ENCODE measurements at places on chromosomes 4 and X.

DNA sequence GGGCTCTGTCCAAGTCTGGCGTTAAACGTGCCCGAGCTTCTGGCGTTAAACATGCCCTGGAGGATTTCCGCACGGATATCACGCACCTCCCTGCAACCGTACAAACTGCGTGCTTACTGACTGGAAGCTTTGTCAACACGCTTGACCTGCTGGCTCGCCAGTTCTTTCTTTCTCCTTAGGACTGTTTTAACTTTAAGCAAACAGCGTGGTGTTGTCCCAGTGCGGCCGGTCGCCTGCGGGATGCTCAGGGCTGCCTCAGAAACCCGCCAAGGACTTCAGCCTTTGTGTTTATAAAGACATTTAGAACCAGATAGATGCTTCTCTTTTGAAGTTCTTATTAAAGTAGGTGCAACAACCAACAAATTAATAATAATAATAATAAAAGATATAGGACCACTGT lies 946.0 kb downstream of the RAB28 start:
- no peak for DNase-seq

GRCh38 chr4:7768736-7769135 lies 170.9 kb downstream of the AFAP1 start:
- no peak for DNase-seq

DNA sequence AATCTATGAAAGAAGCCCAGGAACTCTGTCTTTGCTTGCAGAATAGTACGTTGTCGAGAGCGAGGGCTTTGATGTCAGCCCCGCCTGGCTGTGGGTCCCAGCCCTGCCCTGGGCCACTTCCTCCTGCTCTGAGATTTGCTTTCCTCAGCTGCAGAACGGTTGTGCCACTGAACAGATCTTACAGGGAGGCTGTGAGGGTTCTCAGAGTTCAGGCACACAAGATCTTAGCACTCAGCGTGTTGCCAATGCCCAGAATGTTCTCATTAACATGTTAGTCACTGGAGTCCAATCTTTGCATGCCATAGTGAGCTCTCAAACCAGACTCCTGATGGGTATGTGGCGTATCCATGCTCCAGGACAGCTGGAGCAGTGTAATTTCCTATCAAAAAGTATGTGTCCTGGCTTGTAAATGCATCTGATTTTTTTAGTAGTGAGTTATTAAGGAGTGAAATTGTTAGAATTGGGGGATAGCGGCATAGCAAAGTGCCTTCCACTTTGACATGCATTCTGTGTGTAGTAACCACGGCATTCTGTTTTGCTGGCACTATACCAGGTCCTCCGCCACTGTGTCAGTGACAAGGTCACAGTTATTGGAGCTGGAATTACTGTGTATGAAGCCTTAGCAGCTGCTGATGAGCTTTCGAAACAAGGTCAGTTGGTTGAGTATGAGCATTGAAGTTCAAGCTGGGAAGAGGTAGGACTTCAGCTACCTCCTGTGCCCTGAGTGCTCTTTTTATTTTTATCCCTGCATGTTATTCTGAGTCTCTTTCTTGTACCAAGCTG lies 31.6 kb downstream of the TKTL1 start:
- DNase-seq, result peak; percentile 26

- DNase-seq, result no peak
Observed at GRCh38 chr4:53552711-53553110, 38.6 kb downstream of the LNX1 start.

- no peak for DNase-seq
Observed at GRCh38 chr4:142307857-142308256, 538.2 kb downstream of the INPP4B start.

- DNase-seq, result no peak
Observed at GRCh38 chrX:97224148-97224547, 340.4 kb downstream of the RPA4 start.

DNA sequence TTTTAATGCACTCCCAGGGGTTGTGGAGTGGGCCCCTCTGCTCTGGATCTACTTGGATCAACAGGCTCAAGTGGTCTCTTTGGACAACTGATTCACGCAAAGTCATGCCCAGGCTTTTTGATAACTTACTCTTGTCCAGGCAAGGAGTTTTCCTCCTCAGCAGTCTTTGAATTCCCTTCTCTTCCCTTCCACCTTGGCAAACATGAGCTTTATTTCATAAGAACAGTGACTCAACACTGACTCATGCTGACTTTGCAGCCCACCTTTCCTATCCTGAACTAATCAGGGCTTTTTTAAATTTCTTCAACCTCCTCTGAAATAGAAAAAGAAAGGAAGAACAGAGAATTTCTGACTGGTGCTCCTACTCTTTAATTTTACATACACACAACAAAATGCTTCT lies 132.1 kb upstream of the LDB2 start:
- DNase-seq, result no peak

- DNase-seq, result no peak
Observed at GRCh38 chrX:133916984-133917722, 68.2 kb downstream of the GPC3 start.

DNA sequence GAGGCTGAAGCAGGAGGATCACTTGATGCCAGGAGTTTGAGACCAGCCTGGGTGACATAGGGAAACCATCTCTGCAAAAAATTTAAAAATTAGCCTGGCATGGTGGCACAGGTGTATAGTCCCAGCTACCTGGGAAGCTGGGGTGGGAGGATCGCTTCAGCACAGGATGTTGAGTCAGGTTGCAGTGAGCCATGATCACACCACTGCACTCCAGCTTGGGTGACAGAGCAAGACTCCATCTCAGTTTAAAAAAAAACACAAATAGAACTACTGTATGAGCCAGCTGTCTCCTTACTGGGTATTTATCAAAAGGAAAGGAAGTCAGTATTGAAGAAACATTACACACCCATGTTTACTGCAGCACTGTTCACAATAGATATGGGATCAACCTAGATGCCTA lies 138.7 kb downstream of the RAP1GDS1 start:
- no peak for DNase-seq

DNA sequence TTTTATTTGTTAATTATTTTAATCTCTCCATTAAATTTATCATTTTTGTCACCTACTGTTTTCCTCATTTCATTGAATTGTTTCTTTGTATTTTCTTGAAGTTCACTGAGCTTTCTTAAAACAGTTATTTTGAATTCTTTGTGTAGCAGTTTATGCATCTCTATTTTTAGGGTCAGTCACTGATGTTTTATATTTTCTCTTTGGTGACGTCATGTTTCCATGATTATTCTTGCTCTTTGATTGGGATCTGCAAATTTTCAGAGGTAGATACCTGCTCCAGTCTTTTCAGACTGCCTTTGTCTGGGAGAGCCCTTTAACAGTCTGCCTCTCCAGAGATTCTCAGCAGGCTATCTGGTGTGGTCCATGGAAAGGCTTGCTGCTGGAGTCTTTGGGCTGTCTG lies 25.6 kb upstream of the TRPC5 start:
- DNase-seq, result no peak

- DNase-seq, result peak; percentile 1
Observed at GRCh38 chrX:1411326-1411725, 19.4 kb upstream of the SLC25A6 start.

DNA sequence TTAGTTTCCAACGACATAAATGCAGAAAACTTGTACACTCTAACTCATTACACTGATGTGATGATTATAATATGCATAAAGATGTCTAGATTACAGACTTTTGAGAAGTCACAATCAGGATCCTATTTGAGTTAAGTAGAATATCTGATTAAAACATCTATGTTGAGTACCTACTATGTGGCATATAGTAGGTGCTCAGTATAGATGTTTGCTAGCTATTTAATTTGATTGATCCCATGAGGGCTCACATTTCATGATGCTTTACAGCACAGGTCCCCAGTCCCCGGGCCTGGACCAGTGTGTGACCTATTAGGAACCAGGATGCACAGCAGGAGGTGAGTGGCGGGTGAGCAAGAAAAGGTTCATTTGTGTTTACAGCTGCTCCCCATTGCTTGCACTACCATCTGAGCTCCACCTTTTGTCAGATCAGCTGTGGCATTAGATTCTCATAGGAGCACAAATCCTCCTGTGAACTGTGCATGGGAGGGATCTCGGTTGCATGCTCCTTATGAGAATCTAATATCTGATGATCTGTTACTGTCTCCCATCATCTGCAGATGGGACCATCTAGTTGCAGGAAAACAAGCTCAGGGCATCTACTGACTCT lies 33.0 kb upstream of the CXCL8 start:
- DNase-seq, result no peak

DNA sequence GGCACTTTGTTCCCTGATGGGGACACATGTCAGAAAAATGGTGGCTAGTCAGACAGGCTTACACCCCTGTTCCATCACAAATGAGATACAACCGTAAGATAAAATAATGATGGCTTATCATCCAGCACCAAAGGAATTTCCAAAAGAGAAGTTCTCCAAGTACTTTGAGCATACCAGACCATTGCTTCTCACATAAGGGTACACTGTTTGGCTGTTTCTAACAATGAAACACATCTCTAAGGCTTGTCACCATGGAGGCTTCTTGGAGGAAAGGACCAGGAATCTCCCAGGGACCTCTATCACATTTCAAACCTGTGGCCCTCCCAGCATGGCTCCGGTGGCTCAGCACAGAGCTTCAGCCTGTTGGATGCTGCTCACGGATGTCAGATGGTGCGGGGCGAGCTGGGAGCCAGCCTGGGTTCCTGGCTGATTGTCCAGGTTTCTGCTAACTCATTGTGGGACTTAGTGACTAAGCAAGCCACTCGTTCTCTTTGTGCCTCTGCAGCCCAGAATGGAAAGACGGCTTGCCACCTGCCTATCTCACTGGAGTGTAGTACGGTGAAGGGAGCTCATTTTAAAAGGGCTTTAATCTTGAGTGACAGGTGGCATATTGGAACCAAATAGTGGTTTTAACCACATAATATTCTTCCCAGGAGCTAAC lies 54.5 kb downstream of the FHDC1 start:
- DNase-seq, result no peak

- no peak for DNase-seq
Observed at GRCh38 chrX:136228839-136229207, 22.4 kb downstream of the MAP7D3 start.

GRCh38 chr4:29304595-29304994 lies 1415.6 kb upstream of the PCDH7 start:
- no peak for DNase-seq

DNA sequence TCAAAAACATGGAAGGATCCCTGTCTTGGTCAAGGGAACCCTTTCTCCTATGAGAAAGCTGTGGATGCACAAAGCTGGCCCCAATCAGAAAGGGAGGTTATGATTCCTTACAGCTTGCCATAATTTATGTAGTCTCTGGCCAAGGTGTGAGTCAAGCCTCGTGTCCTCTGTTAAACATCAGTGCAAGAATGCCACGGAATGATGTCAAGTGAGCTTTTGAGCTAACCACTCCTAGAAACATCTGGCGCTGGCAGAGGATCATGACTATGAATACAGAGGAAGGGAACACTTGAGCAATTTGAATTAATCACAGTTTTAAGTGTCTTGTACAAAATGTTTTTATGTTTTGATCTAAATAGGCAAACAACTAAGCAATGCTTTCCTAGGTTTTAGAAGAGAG lies 51.5 kb upstream of the RAP2C start:
- no peak for DNase-seq

GRCh38 chrX:148501386-148502066 lies 1.1 kb downstream of the AFF2 start:
- DNase-seq, result peak; percentile 8

DNA sequence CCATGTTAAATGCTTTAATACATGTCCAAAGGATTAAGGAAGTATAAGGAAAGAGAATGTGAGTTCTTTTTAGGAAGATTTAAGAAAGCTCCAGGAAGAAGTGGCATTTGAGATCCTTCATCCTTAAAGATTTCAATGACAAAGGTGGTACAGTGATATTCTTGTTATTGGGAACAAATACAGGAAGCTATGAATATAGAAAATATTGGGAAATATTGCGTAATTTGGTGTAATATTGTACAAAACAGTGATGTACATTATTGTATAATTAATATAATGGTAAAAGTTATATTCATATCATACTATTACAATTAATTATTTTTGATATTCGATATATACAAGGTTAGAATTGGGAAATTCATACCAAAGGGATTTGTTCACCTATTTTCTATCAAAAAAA lies 937.9 kb downstream of the CCSER1 start:
- DNase-seq, result no peak

GRCh38 chr4:102759831-102760644 lies 730 bp downstream of the MANBA start:
- DNase-seq, result peak; percentile 32

DNA sequence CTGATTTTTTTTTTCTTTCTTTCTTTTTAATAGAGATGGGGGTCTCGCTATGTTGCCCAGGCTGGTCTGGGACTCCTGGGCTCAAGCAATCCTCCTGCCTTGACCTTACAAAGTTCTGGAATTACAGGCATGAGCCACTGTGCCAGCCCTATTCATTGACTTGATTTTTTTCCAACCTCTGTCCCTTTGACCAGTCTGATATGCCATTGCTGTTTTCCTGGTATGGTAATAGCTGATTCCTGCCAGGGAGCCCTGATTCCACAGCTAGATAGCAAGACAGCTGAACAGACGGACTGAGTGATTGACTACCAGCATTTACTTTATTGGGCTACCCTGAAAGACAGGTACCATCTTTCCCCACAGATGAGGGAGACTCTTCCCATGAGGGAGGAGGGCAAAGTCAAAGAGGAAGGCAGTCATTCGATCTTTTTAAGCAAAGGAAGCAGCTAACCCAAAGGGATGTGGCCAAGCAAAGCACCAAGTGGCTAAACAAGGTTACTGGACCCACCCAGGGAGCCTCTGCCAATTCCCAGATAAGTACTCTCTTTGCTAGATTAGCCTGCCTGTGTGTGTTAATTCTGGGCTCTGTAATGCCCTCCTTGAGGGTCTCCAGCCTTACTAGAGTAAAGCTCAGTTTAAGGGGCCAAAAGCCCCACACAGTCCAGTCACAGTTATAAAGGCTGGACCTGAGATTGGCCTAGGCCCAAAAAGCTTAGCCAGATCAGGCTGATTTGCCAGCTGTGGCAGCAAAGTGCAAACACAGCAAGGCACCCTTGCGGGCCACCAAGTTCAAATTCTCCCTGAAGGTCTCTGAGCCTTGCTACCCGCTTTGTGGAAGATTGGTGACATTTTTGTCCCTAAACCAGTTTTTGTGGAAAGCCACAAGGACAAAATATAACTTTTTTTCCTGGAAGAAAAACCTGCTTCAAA lies 192.4 kb upstream of the GPC4 start:
- DNase-seq, result no peak

GRCh38 chrX:40099055-40099958 lies 1.5 kb upstream of the BCOR start:
- DNase-seq, result peak; percentile 58

GRCh38 chrX:1178580-1179057 lies 33.8 kb downstream of the CRLF2 start:
- DNase-seq, result peak; percentile 17

DNA sequence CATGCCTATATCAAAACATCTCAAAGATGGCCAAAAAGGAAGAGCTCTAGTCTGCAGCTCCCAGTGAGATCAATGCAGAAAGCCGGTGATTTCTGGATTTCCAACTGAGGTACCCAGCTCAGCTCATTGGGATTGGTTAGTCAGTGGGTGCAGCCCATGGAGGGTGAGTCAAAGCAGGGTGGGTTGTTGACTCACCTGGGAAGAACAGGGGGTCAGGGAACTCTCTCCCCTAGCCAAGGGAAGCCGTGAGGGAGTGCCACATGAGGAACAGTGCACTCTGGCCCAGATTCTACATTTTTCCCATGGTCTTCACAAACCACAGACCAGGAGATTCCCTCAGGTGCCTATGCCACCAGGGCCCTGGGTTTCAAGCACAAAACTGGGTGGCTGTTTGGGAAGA lies 57.3 kb upstream of the FGF16 start:
- no peak for DNase-seq

Data from activated CD4-positive, alpha-beta T cell treated with anti-CD3 and anti-CD28 coated beads for 48 hours (primary cell).